Psoas muscle (tissue), 8 donors: ENCODE measurements at places on chromosomes 16 and 17. TPM values are rescaled to one million over a fixed set of nuclear protein-coding genes. Genes with fewer than 3 reads are reported as not detected.

Gene OTOA
- not detected for total RNA-seq

Gene WNT9B
- 0.19 TPM for total RNA-seq

Gene LHX1
- total RNA-seq: not detected

Gene ACSM3
- 6.5 TPM for total RNA-seq

Gene TUFM
- 211 TPM for total RNA-seq

Gene HOXB7
- total RNA-seq: 0.85 TPM

Gene CNGB1
- not detected for total RNA-seq

Gene MAPT
- total RNA-seq: 128 TPM

Gene KRT20
- not detected for total RNA-seq
